Mesothelial cell of epicardium (in vitro differentiated cells): ENCODE measurements at places on chromosomes 13 and 19.

- DNase-seq, result no peak
Observed at GRCh38 chr13:44220948-44221347, 152.7 kb upstream of the SERP2 start.

DNA sequence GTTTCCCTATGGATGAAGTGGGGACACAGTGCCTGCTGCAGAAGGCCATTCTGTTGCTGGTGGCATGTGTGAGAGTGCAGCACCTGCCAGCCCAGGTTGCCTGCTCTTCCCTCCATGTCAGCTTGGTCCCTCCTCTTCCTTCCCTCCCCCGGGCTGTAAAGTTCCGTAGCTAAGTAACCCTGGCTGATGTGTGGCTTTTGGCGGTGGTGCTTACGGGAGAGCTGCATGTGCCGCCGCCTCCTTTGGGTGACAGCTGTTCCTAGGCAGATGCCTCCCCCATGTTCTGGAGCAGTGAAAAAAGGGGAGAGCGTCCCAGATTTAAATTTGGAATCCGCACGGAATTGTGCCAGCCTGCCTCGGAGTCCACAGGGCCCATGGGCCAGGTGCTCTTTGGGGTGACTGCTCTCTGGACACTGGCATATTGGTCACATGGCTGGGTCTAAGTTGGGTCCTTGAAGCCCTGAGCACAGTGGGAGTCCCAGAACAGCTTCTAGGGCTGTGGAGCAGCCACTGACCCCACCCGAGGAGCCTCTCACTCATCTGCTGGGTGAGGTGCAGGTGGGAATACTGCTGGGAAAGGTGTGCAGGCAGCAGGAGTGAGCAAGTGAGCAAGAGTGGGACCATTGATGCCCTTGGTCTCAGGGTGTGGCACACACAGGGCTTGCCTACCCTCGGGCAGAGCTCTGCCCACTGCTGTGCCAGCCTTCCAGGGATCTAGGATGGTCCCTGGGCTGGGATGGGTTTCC is 33.1 kb upstream of the ZNF536 start:
- no peak for DNase-seq

DNA sequence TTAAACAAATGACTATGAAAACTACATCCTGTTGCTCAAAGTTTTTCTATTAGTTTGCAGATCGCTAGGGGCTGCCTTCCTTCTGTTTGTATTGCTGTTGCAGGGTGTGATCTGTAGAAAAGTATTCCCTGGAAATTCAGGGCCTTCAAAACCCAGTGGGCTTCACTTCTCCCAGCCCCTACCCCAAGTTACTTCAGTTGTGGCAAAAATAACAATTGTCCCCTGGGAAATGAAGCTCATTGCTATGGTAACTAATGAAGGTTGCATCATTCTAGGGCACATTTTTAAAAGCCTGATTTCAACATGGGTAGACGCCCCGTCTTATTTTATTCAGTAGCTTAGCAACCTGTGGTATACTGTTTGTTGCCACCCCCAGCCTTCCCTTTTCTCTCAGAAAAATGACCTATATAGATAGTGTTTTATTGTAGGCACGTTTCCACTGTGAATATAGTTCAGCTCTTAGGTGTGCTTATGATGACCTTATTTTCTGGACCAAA is 60.9 kb downstream of the WDFY2 start:
- no peak for DNase-seq

GRCh38 chr13:95199896-95200295 is 101.4 kb downstream of the ABCC4 start:
- no peak for DNase-seq

DNA sequence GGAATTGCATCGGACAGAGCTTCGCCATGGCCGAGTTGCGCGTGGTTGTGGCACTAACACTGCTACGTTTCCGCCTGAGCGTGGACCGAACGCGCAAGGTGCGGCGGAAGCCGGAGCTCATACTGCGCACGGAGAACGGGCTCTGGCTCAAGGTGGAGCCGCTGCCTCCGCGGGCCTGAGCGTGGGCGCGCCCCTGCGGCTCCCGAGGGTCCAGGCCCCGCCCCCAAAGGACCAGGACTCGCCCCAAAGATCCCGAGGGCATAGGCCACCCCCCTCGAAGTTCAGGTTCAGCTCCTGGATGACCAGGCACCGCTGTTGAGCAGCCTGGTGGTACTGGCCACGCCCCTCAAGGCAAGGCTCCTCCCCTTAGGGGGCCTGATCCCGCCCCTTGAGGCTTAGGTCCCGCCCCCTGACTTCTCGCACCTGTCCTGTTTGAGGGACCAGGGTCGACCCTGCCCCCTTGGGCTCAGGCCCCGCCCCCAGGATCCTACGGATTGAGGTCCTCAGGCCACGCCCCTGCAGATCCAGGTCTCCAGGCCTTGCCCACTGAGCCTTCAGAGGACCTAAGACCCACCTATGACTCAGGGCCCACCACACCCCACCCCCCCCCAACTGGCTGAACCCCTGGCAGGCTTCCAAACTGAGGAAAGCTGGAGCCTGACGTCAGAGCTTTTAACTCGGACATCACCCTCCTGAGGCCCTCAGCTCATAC is 43.1 kb downstream of the CYP4F22 start:
- DNase-seq, result no peak
